GM12865 (cell line): ENCODE measurements at places on chromosomes 2 and 18.

DNA sequence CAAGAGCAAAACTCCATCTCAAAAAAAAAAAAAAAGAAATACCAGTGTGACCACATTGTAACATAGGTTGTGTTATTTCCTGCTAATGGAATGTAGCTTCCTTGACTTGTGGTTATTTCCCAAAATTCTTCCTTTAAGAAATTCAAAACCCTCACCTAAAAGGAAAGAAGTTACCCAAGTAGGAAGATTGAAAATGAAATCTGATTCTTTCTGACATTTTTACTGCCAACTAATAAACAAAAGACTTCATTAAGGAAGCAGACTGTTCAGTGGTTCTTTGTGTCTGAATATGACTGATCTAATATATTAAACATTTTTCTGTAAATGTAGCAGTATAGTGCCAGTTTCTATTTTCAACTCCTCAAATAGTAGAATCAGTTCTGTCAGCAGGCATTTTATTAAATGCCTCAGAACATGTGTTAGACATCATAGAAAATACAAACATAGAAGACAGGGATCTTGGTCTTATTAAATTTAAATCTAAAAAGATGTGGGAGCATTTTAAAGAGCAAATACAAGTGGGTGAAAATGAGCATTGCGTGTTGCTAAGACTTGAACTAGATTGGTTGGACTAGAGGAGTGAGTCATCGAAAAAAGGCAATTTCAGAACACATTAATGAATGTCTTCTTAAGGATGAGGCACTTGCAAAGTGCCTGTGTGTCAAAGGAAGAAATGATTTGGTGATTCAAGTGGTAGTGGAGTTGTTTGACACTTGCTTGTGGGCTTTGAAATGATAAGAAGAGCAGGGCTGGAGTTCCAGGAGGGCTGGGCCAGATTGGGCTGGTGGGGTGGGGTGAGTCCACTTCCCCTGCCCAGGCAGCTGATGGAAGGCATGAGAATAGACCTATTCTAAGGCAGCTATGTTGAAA is 53.4 kb downstream of the PKP4 start:
- peak; percentile 19 for DNase-seq

DNA sequence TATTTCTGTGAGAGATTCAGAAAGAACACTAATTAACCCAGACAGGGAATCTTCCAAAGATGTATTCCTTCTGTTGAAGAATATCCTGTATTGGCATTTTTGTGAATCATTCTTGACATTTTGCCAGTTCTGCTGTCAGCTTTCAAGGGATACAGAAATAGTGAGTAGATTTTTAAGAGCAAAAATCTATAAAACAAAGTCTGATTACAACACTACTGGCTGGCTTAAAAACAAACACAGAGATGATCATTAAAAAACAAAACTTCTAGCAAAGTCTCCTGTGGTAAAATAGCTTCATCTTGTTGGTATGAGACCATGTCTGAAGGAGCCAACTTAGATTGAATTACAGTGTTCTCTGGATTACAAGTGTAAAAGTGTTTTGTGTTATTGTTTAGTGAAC is 866.3 kb upstream of the KLHL29 start:
- no peak for DNase-seq

GRCh38 chr2:5696404-5696944 is 4.3 kb downstream of the SOX11 start:
- no peak for DNase-seq

- DNase-seq: peak; percentile 27
Measured at GRCh38 chr2:67476809-67477790, 80.0 kb downstream of the ETAA1 start.

- no peak for DNase-seq
Measured at GRCh38 chr2:80199504-80199903, 105.0 kb downstream of the LRRTM1 start.

GRCh38 chr2:159818940-159819339 is 20.9 kb upstream of the CD302 start:
- DNase-seq: no peak

GRCh38 chr2:72612614-72613160 is 213.1 kb downstream of the EXOC6B start:
- no peak for DNase-seq

GRCh38 chr2:235803028-235803427 is 309.2 kb downstream of the AGAP1 start:
- no peak for DNase-seq

- no peak for DNase-seq
Measured at GRCh38 chr2:229350883-229351282, 79.8 kb upstream of the PID1 start.

DNA sequence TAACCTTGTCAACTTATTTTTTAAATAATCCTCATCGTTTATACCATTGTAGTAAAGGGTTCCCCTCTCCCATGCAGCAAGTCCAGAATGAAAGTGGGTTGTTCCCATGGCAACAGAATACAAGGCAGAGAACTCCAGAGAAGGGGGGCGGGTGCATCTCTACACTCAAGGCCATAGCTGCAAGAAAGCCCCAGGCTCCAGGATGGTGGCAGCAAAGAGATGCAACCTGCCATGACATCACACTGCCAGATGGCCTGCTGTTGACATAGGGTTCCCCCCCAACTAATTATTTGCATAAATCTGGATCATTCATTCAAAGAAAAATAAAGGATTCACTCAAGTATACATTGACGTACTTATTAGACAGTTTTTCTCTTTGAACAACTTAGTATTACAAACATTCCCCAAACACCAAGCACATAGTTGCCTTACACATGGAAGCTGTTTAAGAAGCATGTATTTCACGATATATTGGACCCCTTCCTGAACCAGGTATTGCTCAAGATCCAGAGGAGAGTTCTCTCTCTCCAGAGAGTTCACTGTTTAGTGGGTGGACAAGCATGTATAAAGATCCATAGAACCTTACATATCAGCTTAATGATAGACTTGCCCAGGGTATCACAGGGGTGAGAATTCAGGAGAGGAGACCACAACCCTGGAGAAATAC is 87.4 kb upstream of the KLF7 start:
- DNase-seq: no peak

- DNase-seq: no peak
Measured at GRCh38 chr2:152127628-152128027, 28.8 kb upstream of the CACNB4 start.

GRCh38 chr2:64262071-64262470 is 117.9 kb upstream of the PELI1 start:
- no peak for DNase-seq

GRCh38 chr2:53572696-53573095 is 194.9 kb upstream of the CHAC2 start:
- DNase-seq: no peak

- no peak for DNase-seq
Measured at GRCh38 chr2:137772451-137772850, 191.8 kb upstream of the HNMT start.

GRCh38 chr2:217626926-217627325 is 375.9 kb downstream of the TNS1 start:
- no peak for DNase-seq

GRCh38 chr2:224927011-224927410 is 115.3 kb downstream of the DOCK10 start:
- no peak for DNase-seq

- no peak for DNase-seq
Measured at GRCh38 chr2:68740400-68740914, 5.8 kb downstream of the ARHGAP25 start.

GRCh38 chr18:77096936-77097886 is 35.4 kb downstream of the MBP start:
- no peak for DNase-seq

DNA sequence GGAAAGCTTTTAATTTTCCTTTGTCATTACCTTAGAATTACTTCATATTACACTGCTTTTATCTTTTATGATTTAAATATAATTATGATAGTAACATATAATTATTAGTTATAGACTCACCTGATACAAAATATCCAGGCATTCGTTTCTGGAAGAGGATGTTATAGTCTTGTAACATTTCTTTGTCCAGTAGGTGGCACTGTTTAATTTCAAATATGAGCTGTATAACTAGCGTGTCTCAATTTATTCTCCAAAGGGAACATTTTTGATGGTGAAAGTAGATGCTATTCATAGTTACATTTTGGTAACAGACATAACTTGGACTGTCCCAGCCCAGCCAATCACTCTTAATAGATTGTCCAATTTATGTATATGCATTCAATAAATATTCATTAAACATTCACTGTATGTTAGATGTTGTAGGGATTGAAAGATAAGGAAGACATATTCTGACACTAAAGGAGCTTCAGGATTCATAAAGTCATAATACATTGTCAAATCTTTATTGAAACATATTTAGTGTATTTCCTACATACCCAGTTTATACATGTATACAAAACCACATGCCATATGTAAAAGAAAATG is 19.2 kb downstream of the DAW1 start:
- DNase-seq: peak; percentile 48

DNA sequence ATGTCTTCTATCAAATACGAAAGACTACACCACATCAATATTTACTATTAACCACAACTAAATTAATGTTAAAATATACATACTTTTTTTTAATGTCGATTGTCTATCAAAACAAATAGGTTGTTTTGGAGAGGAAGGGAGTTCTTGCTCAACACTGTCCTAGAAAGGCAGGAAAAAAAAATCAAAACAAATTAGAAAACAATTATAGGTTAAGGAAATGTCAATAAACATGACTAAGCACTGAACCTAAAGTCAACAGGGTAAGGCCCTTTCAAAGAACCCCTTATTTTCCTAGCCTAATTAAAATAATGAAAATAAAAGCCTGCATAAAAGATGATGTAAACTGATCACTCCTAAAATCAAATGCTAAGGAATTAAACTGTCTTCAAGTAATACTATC is 2.8 kb downstream of the CEP76 start:
- DNase-seq: no peak

DNA sequence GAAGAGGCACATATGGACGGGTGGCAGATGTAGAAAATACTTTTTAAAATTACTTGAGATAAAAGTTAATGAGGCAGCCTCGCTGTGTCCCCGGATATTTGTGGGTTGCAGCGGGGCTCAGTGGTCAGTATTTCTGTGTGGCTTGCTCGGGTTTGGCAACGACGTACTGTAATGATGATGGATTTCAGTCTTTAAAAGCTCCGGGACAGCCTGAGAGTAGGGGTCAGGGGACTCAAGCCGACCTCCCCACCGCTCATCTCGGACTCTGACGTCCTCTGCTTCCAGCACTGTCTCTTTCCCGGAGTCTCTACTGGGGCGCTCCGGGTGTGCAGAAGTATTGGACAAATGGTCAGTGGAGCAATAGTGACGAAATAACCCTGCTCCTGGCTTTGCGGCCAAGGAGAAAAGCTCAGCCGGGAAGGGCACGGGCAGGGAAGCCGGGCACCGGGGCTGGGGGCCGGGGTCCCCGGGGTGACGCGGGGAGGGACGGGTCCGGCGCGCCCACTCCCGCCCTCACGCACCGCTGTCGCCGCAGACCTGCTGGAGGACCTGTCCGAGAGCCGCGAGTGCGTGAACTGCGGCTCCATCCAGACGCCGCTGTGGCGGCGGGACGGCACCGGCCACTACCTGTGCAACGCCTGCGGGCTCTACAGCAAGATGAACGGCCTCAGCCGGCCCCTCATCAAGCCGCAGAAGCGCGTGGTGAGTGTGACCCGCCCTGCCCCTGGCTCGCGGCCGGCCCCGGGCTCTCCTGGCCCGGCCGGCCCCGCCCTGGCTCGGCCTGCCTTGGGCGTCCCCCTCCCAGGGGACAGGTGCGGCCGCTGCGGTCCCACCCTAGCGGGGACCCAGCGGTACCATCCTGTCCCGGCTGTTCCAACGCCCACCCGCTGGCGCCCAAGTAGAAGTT is 7.3 kb downstream of the GATA6 start:
- no peak for DNase-seq

- no peak for DNase-seq
Measured at GRCh38 chr2:121435790-121436189, 94.9 kb upstream of the RNU4ATAC start.

DNA sequence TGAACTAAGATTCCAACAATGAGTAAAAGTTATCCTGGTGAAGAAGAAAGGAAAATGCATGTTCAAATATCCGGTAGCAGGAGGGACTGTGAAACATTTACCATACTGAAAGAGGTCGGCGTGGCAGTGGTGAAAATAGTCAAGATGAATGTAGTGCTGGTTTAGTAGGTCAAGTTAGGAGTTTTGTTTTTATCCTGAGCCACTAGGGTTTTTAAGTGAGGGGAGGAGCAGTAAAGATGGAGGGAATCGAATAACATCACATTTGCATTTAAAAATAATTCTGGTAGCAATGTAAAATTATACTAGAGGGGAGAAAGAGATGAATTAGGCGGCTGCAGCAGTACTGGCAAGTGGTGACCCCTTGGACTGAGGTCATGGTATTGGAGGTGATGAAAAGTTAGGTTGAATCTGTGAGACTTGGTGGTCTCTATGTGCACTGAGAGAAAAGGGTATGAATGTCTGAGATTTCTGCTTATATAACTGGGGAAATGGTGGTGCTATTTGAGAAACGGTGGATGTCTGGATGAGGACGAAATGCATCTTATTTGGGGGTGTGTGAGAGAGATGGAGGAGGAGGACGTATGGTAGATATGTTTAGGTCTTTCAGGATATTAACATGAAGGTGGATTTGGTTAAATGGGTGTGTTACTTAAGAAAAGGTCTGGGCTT is 5.9 kb downstream of the VAPA start:
- DNase-seq: peak; percentile 44

- no peak for DNase-seq
Measured at GRCh38 chr2:184336688-184337087, 261.6 kb upstream of the ZNF804A start.

GRCh38 chr2:212939777-212940531 is 211.5 kb downstream of the IKZF2 start:
- no peak for DNase-seq

- DNase-seq: no peak
Measured at GRCh38 chr2:167369083-167369482, 480.8 kb downstream of the XIRP2 start.

DNA sequence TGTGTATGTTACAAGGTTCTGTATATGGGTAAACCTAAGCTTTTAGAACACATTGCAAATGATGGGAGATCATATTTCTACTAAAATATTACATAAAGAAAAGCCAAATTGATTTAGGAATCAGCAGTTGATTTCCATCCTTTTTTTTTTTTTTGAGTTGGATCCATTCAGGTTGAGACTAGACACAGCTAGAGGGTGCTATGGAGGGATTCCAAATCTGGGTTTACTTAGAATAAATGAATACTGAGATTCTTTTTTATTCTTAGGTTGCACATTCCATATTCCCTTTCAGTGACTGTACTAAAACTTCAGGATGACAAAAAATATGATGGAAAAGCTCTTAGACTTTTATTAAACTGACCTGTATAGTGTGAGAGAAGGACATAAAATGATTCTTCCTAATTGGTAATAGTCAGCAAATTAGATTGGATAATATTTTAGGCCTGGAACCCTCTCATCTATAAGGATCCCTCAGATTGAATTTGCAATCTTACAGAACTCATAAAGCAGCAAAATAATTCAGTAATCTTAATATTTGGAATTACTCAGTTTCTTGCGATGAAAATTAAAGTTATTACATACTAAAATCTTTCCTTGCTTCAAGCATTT is 183.3 kb upstream of the SESTD1 start:
- DNase-seq: no peak

- DNase-seq: no peak
Measured at GRCh38 chr2:234025891-234026401, 24.6 kb upstream of the SPP2 start.

GRCh38 chr2:24410976-24411375 is 50.6 kb upstream of the ITSN2 start:
- no peak for DNase-seq

GRCh38 chr2:152537081-152537651 is 180.1 kb downstream of the PRPF40A start:
- no peak for DNase-seq
